ENCODE measurements at places on chromosomes 4 and X. TPM values are rescaled to one million over a fixed set of nuclear protein-coding genes. Genes with fewer than 3 reads are reported as not detected.

Gene ABCG2
- 0.78 TPM for total RNA-seq

- DNase-seq: no peak
These were observed 34.5 kb downstream of the INTS12 start for GRCh38 chr4:105674011-105674410.

- DNase-seq: no peak
These were observed 195.7 kb upstream of the GK2 start for GRCh38 chr4:79603681-79604080.

DNA sequence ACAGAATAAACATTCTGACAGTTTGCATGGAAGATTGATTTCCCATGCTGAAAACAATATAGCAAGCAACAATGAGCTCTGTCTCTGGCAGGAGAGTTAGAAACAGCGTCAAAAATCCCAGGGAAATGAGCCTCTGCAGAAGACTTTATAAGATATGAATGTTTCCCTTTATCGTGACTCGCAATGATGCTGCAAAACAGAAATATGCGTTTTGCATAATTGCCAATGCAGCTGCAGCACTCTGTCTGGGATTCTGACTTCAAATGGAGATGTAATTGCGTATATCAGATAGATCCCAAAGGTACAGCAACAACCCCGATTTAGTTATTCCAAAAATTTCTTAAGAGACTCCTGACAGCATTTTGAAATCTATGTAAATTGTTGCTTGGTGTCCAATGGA is 702.4 kb upstream of the EPHA5 start:
- DNase-seq: no peak

DNA sequence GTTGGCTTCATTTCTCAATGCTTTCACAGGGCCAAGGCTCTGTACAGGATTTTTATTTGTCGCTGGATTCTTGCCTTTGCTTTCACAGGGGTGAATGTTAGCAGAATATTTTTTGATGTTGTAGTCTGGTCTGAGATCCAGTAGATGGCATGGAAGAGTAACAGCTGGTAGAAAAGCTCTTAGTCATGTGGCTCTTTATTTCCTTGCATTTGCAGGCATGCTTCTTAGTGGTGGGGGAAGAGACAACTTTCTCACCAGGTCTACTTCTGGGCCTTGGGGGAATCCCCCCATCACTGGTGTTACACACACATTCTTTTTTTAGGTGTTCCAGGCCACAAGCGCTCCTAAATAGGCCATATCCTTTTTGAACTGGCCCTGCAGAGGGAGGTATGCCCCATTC is 58.2 kb upstream of the DKK2 start:
- no peak for DNase-seq

Gene F8A3
- 8.8 TPM for total RNA-seq

GRCh38 chrX:15530318-15530717 is 29.7 kb downstream of the BMX start:
- DNase-seq: no peak

Gene KIF4A
- 23.9 TPM for total RNA-seq

Gene GABRE
- total RNA-seq: not detected

Gene CNKSR2
- total RNA-seq: 9.6 TPM

DNA sequence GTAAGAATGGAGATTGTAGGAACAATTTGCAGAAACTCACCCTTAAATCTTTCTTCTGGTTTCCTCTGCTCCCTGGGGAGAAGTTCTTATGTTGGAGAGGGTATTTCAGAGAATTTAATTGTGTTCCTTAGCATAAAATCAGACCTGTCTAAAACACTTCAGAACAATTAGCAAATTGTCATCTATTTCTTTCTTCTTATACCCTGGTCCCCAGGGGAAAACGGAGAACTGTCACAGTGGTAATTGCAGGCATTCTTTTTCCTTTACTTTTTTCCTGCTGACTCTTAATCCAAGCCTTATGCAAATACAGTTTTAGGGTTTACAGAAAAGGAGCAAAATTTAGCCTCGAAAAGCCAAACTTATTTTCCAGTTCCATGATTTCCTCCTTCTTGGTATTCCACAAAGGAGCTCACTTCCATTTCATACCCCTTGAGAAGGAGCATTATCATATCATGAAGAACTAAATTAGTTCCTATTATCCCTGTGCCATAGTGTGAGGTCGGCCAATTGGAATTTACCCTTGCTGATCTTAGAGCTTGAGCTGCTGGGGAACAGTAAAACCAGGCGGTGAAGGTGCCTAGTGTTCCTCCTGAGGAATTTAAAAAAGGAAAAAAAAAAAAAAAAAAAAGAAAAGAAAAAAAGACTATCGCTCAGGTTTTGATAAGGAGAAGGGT is 173.8 kb downstream of the IL15 start:
- no peak for DNase-seq

Gene HS6ST2
- total RNA-seq: 0.39 TPM

DNA sequence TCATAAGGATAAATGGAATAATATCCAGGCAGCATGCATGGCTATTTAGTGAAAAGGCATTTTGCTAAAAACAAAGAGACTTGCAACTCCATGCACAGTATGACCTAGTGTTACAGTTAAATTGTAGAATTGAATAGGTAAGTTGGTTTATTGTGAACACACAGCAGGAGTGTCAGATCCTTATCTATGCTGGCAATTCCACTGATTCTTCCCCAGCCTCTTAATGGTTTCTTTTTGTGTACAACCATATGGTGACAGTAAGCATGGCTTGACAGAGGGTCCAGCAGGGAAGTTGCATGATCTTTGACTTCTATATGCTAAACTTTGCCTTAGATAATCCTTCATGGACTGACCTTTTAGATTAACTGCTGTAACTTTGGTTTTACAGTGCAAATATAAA is 936.6 kb upstream of the EPHA5 start:
- DNase-seq: no peak

DNA sequence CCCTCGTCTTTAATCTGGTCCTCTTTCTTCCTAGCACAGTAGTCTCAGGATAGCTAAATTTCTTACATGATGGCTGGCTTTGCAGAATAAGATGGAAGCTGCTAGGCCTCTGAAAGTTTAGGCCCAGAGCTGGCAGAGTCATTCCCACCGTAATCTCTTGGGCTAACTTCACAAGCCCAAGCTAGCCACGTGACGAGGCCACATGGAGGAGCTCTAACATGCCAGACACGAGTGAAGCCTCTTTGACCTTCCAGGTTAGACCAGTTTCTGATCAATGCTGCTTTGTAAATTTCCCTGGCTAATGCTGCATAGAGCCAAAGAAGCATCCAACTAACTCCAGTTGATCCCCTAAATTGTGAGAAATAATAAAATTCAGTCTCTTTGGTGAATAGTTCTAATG is 9.5 kb upstream of the CENPE start:
- DNase-seq: no peak

- no peak for DNase-seq
These were observed 201.6 kb downstream of the CPE start for GRCh38 chr4:165580351-165580905.

DNA sequence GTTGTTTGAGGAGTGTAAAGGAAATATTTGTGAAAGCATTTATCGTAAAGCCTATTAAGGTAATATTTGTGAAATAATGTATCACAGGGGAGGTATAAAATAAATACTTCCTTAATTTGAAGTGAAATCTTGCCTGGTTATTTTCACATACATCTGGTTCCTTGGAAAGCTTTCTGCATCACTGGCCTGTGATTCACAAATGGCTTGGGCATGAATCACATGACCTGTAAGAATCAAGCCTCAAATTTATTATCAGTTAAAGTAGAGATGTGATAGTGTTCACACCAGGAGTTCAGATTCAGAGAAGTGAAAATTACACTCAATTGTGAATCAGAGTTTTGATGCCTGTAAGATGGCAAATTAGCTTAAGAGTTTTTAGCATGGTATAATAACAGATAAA is 1911.4 kb downstream of the STIM2 start:
- no peak for DNase-seq

DNA sequence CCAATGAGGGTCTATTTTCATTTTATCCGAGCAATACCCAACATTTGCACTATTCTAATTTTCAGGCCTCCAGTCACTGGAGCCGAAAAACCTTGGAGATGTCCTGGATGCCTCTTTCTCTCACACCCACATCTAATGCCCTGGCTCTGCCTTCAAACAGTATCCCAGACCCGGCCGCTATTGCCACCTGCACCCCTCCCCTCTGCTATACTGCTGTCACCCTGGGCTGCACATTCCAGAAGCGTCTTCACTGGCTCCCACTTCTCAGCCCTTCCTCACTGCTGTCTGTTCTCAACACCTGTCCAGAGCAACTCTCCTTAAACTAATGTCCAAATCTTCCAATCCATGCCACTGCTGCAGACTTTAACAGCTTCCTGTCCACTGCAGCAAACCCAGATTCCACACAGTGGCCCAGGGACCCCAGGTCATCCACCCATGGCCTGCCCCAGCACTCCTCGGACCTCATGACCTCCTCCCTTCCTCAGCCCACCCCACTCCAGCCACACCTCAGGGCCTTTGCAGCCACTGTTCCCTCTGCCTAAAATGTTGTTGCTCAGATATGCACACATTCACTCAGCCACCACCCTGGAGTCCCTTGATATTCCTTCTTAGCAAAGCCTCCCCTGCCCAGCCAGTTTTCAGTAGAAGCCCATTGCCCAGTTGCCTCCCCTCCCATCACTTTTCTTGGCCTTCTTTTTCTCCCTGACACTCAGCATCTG is 30.5 kb upstream of the PPP2R2C start:
- DNase-seq: no peak

Gene AFAP1
- 13.6 TPM for total RNA-seq

Gene FAM114A1
- not detected for total RNA-seq

GRCh38 chrX:70134116-70134477 is 850 bp downstream of the IGBP1 start:
- no peak for DNase-seq

Gene SOWAHB
- not detected for total RNA-seq
